Upper lobe of left lung (tissue), 6 donors: ENCODE measurements at places on chromosomes 3 and 15. TPM values are rescaled to one million over a fixed set of nuclear protein-coding genes. Genes with fewer than 3 reads are reported as not detected.

Gene EFHB
- 0.22 TPM for total RNA-seq

DNA sequence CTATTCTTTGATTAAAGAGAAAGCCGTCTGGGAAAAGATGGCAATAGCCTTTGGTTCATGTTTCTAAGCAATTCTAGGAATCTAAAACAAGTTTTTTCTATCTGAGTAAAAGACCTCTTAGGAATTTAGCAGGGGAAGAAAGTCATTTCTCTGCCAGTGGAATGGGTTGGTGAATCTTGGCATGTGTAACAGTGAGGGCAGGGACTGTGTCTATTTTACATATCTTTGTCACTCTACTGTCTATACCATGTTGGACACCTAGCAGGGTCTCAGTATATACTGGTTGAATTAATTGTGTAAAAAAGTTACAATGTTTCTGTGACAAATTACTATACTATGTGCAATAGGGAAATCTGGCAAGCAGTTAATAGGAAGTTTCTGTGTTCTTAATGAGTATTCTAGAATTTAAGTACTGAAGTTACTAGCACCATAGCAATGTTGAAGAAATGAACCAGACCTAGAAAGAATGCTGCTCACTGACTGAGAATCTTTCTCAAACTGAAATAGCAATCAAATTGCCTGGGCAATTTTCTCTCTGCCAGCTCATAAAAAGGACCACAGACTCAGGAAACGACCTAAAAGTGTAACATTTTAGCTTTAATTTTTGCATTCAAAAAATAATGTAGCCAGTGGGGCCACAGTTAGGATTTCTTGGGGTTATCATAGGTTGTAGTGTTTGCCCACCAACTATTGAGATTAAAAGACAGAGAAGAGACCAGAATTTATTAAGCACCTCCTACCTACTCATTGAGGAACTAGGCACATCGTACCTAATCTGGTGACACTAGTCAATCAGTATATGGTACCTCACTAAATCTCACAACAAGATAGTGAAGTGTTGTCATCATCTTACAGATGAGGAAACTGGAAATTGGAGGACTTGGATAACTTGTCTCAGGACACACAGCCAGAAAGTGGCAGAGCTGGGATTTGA lies 56.2 kb upstream of the LEKR1 start:
- DNase-seq = no peak
- H3K36me3 ChIP-seq = no peaks in the 10 kb centered on the region

DNA sequence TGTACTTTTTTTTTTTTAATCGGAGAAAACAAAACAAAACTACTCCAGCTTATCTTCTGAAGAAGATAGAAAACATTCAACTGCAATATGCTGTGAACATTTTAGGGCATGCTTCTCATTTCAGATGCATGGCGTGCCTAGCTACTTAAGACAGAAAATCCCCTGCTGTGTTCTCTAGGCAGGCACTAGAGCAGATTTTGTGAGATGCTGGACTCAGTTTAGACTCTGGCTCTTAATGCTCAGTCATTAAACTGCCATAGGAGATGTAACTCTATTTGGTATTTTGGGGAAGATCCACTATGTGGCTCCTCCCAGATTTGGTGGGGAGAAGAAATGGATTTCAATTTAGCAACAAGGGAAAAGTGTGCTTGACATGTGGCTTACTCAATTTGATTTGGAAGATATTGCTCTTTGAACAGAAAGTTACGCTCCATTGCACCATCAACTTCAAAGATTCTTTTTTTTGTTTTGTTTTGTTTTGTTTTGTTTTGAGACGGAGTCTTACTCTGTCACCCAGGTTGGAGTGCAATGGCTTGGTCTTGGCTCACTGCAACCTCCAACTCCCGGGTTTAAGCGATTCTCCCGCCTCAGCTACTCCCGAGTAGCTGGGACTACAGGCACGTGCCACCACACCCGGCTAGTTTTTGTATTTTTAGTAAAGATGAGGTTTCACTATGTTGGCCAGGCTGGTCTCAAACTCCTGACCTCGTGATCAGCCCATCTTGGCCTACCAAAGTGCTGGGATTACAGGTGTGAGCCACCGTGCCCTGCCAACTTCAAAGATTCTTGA lies 62.0 kb upstream of the LEKR1 start:
- no peaks in the 10 kb centered on the region for H3K36me3 ChIP-seq
- no peak for DNase-seq
- H3K4me3 ChIP-seq = no peak overlapping the region
- no peak overlapping the region for H3K27ac ChIP-seq
- H3K4me1 ChIP-seq = no peaks in the 10 kb centered on the region

DNA sequence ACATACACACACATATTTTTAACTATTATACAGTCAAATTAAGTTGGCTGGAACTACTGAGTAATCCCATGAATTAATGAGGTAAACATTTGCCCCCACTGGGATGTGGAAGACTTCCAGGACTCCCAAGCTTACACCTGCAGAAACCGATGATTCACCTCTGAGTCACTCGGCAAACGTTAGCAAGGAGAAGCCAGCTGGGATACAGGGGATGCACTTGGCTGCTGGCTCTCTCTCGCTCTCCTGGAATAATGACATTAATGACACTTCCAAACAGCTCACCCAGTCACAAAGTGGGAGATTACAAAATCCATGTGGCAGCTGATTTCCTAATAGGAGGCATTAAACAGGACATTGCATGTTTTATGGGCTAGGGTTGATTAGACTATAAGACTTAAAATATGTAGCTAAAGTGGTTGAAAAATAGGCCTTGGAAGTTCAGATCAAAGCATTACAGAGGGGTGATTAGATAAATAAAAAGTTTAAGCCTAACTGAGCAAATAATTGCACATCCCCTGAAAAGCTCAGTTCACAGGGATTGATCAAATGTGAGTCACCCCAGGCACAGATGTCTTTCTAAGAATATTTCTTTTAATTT lies 500.9 kb downstream of the SOX2 start:
- no peaks in the 10 kb centered on the region for H3K27me3 ChIP-seq
- no peak overlapping the region for H3K27ac ChIP-seq

DNA sequence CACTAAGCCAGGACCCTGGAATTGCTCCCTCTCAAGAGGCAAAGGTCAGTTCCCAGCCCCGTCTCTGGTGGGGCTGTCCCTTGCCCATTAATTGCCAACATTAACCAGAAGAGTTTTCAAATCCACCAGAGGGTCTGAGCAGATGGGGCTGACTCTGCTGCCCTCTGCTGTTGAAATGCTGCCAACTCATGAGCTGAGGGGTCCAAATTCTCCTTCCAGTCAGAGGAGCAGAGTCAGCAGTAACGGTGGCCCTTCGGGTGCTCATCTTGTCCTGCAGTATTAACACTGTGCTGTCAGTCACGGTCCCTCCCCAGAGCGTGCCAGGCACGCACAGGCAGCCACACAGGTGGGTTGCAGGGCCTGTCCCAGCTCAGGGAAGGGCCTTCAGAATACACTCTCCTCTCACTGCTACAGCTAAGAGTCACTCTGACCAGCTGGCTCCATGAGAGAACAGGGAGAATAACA lies 10.7 kb upstream of the SPTBN5 start:
- peak; percentile 62 for DNase-seq
- H3K27me3 ChIP-seq = no peaks in the 10 kb centered on the region
- peaks cover 3% of the 10 kb centered on the region for H3K4me1 ChIP-seq
- no peak overlapping the region for H3K4me3 ChIP-seq
- peaks cover 7% of the 10 kb centered on the region for H3K36me3 ChIP-seq
- no peak overlapping the region for H3K27ac ChIP-seq

DNA sequence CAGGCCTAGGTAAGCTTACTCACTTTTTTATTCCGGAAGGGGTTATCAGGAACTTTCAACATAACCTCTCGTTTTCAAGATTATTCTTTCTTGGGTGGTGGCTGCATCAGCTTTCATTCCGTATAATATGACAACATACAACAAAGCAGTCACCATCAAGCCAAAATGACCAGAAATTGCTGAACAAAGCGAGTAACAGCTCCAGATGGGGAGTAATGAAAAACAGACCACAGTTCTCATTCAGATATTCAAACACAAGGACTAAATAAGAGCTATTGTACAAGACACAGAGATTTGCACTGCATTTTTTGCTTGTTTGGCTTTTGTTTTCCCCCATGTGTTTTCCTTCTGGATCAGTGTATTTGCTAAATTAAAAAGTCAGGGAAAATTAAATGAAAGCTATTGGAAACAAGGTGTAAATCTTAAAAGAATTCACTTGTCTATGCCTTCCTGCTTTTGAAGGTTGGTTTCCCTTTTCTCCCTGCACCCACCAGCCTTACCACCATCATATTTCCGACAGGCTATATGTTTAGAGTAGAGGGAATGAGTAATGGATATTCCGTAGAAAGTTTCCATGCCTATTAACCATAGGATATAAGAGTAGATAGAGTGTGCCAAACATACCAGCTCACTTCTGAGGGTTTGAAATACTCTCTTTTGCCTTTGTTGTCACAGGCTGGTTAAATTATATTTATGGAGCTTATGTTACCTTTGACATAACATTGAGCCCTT lies 213.6 kb downstream of the RBMS3 start:
- no peak for DNase-seq
- no peaks in the 10 kb centered on the region for H3K36me3 ChIP-seq
- no peaks in the 10 kb centered on the region for H3K4me1 ChIP-seq
- H3K4me3 ChIP-seq = no peak overlapping the region

GRCh38 chr3:181880331-181880730 lies 168.6 kb downstream of the SOX2 start:
- no peak overlapping the region for H3K4me3 ChIP-seq
- DNase-seq = no peak
- no peaks in the 10 kb centered on the region for H3K4me1 ChIP-seq
- no peak overlapping the region for H3K27ac ChIP-seq
